ENCODE measurements at places on chromosomes 3 and 15.

DNA sequence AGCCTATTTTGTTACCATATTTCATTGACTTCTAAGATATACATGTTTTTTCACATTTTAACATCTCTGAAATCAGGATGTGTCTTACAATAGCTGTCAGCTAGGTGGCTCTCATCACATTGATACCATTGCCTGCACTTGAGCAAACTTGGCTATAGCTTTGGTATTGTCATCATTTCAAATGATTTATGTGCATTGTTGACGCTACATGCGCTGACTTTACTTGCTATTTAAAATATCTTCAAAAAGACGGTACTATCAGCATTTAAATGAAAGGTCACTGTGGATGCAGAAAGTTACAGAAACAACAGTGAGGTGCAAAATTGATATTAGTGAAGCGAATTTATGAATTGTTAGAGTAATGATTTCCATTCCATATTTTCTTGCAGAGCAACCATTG, 54.0 kb upstream of the ABHD2 start:
- no peak for DNase-seq

DNA sequence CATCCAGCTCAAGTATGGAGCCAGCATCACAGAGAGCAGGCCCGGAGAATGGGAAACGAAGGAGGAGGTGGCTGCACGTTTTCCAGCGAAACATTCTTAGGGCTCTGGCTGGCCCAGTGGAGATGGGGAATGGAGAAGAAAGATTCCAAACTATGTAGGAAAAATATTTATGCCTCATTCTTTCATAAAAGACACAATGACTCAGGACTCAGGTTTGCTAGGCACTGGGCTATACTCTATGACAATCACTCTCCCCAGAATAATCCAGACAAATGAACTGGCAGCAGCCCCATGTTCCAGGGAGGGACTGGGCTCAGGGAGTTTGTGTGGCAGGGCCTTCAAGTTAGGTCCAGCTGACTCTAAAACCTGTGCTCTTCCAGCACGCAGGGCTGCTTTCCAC, 110.8 kb upstream of the RAD18 start:
- DNase-seq, result no peak

- DNase-seq, result no peak
These were observed 103.8 kb upstream of the GALNT15 start for GRCh38 chr3:16070707-16071106.

DNA sequence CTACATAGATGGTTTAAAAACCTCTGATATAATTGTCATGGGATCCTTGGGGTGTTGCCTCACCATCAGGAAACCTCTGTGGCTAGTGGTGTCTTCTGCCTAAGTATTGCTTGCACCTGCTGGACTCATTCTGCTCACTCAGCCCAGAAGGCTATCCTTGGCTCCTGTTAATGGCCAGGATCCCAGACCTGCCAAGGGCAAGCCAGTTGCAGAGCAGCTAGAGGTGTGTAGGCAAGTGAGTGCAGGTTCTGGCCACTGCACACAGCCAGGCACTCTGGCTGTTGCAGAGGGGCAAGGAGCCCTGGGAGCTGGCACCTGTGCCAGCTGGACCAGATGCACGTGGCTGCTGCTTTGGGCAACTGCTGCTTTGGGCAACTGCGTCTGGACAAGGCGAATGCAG, 1125.8 kb downstream of the SI start:
- DNase-seq, result no peak

DNA sequence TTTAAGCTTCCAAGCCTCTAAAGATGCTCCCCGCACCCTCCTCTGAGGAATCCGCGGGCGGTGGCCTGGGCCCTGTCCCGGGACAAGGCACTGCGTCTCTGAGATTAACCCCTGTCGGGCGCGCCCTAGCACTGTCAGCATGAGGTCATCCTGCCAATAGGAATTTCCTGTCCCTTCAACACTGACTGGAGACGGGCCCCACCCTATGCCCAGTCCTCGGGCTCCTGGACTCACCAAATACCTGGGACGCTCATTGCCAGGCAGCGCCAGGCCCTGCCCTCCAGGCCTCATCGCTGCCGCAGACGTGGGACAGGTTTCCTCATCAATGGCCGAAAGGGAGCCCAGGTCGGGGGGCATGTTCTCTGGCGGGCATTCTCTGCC, 67.6 kb upstream of the SH3GL3 start:
- DNase-seq, result no peak

Data from Right ventricle myocardium inferior (tissue), 1 donor.